ENCODE measurements at places on chromosomes 1 and 21.

DNA sequence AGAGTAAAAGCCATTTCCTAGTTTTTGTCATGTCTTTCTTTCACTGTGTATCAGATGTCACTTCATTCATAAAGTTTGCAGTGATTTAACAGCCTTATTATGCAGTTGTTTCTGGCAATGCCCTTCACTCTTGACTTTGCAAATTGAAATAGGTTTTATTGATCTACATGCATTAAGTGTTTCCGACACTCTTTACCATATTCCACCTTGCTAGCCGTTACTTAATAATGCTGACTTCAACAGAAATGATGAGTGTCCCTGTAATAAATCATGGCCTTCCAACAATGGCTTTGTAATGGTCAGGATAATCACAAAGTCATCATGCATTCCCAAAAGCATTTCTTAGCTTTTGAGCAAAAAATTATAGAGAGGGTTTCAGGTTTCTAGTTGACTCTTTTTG is 236.8 kb upstream of the FMN2 start:
- no peak for DNase-seq

GRCh38 chr1:162145280-162145965 is 75.9 kb downstream of the NOS1AP start:
- peak; percentile 52 for DNase-seq

DNA sequence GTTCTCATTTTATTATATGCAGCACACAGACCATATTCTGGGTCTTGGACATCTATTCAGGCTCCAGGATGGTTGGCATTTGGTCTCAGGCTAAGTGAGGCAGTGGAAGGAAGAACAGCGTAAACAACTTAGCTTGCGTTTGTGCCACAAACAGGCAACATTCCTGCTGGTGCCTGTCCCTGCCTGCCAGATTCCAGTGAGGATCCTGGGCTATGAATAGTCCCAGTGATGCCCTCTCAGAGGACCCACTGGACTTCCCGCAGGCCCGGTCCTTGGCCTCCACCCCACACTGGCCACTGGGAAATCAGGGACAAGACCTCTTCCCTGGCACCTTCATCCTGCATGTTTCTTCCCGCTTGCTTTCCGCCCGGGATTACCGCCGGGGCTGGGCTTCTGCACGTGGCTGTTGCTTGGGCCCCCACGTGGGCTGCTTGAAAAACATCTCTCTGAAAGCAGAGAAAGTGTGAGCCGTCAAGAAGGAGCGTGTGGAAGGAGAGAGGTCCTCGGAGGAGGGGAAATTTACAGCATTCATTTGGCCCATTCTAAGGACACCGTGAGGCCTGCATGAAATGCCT is 145.1 kb upstream of the WNT4 start:
- no peak for DNase-seq

DNA sequence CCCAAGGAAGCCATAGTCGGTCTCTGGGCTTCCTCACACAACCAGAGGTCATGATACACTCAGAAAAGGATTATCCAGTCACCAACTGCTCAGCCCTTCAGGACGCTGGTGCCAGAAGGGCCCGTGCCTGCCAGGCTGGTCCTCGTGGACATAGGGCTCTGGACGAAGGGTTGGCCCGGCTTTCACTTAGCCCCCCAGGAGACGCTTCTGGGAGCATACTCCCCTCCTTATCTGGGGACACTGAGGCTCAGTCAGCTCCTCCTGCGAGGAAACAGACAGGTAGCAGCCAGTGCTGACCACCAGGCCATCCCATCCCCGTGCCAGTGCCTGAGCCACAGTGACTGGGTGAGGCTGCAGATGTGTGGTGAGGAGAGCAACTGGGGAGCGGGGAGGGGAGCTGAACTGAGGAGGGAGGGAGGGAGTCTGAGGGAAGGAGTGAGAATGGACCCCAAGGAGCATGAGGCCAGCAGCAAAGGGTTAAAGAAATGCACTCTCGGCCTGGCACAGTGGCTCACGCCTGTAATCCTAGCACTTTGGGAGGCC is 17.9 kb upstream of the LAPTM5 start:
- no peak for DNase-seq

DNA sequence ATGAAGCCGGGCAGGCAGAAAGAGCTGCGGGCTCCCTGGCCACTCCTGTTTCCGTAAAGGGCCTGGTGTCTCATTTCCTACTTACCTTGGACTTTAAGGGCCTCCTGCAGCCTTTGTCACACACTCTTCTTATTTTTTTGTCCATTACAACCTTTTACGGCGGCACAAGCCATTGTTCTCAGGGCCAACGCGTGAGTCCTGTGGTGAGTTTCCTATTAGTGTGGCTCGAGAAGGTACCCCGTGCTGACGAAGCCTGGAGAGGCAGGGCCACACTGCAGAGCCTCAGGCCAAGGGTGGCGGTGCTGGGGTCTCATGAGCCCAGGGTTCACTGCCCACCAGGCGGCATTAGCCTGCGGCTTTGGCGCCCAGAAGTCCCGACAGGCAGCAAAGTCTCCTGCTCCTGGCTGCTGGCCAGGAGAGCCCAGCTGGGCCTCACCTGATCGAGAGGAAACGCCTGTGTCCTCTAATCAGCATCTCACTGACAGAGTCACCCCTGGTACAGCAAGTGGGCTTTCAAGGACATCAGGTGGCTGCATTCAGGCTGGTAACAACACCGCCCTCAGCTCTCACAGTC is 62.0 kb downstream of the SIK1 start:
- peak; percentile 54 for DNase-seq

Measured in NCI-H2107 (cell line).